Activated naive CD4-positive, alpha-beta T cell (primary cell): ENCODE measurements at places on chromosomes 11 and 22.
A peak's percentile ranks its signal among the peaks of the same experiment; 100 is the strongest.

DNA sequence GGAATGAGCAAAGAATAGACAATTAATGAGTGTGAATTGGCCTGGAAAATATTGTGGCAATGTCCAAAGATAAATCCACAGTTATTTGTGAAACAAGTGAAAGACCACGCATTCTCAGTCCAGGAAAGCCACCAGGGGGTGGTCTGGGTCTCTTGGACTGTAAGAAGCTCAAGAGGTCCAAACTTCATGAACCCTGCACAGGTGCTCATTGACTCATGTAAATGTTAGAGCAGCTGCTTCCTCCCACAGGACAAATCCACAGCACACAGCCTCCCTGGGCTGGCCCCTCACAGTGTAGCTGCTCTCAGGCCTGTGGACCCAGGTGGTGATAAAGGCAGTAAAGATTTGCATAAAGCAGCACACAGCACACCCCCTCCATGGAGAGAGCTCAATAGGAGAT lies 114.0 kb downstream of the ZNF280B start:
- DNase-seq: no peak

DNA sequence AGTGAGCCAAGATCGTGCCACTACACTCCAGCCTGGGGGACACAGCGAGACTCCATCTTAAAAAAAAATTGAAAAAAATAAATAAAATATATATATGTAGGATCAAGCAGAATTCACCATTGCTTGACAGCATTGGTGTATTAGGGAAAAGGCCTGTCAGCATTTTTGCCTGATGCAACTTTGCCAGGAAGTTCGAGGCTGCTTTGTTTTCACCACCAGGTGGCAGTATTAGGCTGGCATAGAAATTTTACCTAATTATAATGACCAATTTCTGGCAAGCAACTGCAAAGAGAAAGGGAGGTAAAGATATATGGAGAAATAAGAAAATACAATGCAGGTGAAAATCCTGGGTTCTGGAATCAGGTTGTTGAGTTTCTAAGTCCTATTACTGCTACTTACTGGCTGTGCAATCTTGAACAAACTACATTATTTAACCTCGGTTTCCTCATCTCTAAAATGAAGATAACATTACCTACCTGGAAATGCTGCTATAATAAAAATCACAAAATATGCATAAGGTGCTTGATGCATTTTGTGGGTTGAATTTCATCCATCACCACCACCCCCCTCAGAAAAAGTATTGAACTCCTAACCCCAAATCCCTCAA lies 24.7 kb downstream of the LAYN start:
- no peak for DNase-seq

DNA sequence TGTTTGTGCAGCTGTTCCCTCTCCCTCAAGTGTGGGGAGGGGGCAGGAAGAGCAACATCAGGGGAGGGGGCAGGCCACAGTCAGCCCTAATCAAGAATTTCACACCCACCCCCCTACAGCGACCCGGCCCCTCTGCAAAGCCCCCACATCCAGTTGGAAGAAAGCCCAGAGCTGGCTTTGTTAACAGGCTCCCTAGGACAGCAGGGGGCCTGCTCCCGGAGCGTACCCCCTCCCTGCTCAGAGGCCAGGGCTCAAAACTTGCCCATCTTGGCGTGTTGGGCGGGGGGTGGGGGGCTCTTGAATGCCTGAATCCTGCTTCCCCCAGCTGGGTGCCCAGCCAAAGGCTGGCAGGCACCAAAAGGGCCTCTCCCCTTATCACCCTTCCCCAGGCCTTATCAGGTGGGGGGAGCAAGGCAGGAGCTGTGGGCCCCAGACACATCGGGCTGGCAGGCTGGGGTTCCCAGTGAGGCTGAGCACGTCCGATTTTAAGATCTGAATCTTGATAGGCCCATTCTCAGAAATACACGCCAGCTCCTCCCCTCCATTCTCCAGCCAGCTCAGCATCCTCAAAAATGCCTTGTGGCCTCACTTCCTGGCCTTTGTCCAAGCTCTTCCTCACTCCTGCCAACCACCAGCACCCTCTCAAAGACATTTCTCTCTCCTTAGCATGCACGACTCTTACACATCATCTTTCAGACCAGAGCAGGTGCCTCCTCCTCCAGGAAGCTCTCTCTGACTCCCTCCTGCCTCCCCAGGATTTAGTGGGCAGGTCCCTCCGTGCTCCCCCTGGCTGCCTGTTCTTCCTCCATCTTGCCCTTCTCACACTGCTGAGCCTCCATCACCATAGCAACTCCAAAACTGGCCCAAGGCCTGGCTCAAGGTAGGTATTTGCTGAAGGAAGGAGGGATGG lies 384.8 kb downstream of the MN1 start:
- DNase-seq: no peak

DNA sequence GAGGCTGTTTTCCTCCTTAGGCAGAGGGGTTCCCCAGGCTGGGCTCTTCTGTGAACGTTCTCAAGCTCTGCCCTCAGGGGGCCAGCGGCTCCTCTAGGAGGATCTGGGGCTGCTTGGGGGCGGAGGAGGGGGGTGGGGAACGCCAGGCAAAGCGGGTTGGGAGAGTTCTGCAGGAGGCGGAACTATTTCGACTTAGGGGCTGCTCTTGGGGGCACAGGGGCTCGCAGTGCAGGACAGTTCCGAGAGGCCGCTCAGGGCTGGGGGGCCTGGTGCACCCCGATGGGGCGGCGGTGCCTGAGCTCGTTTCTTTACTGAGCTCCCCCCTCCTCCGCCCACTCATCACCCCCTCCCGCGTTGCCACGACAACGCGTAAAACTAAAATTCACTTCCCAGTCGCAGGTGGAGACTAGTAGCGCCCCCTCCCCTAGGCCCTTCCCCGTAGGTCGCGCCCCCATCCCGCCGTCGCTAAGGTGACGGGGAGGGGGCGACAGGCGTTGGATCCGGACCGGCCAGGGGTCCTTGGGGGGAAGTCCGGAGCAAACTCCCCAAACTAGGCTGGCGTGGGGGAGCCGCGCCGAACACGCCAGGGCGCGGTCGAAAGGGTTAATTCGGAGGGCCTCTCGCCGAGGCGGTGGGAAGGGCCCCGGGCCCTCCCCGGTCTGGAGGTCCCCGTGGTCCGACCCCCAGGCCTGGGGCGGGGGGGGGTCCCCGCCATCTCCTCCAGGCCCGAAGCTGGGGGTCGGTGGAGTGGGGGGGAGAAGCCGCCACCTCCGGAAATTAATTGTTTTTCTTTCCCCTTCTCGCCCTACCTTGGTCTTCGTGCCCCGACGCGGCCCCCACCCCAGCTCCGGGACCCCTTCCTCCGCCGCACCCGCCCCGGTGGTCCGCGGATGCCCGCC lies 857 bp downstream of the SHANK3 start:
- DNase-seq: peak; percentile 21

DNA sequence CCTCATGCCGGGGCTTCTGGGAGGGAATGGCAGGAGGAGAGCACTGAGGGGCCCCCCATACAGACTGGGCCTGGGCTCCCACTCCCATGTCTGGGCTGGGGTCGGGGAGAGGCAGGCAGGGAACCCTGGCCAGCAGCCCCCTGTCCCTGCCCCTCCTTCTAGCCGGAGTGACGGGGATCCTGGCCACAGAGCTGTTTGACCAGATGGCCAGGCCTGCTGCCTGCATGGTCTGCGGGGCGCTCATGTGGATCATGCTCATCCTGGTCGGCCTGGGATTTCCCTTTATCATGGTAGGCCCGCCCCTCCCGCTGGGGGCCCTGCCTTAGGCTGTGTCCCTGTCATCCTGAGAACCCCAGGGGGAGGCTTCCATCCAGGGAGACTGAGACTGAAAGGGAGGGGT lies 10.0 kb upstream of the MIF start:
- DNase-seq: no peak

GRCh38 chr22:35421121-35421520 lies 21.2 kb downstream of the MCM5 start:
- no peak for DNase-seq

DNA sequence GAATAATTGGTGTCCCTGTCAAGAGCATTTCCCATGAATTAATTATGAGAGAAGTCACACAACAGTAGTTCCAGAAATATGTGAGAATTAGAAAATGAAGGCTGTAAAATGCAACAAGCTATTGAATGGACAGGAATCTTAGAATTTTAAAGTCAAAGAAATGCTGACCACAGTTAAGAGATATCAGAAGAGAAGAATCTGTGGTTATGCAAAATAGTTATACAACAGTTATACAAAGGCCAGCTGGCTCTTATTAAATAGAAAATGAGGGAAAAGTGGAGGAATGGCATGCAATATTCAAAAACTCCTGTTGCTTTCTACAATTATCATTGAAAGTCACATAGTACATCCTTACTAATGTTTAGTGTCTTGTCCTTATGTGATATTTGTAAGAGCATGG lies 27.4 kb downstream of the CASP12 start:
- no peak for DNase-seq

DNA sequence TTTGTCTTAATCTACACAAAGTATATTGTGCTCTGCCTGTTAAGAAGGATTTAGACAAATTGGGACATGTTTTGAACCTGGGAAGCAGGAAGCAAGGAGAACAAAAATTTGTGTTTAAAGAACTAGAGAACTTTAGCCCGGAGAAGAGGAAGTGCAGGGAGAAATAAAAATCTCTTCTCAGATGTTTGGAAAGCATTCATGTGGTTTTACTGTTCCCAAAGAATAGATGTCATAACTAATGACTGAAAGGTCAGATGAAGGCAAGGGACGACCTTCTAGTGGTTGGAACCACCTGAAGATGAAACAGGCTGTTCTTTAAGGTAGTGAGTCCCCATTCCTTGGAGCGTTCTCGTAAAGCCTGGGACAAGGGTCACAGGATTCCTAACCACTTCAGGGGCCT lies 38.3 kb downstream of the IRAG1 start:
- no peak for DNase-seq
